Metanephros (tissue), 2 donors: ENCODE measurements at places on chromosomes 16 and 17. TPM values are rescaled to one million over a fixed set of nuclear protein-coding genes. Genes with fewer than 3 reads are reported as not detected.

The VMO1 gene
- total RNA-seq, result 1.9 TPM

The TPSD1 gene
- not detected for total RNA-seq

The CDH1 gene
- 88.2 TPM for total RNA-seq

The KREMEN2 gene
- total RNA-seq, result 2.9 TPM

The GAN gene
- total RNA-seq, result 9.1 TPM

The SEPTIN1 gene
- total RNA-seq, result 0.41 TPM

The MT1F gene
- total RNA-seq, result 15.8 TPM
